ENCODE measurements at places on chromosomes 5 and 9.

DNA sequence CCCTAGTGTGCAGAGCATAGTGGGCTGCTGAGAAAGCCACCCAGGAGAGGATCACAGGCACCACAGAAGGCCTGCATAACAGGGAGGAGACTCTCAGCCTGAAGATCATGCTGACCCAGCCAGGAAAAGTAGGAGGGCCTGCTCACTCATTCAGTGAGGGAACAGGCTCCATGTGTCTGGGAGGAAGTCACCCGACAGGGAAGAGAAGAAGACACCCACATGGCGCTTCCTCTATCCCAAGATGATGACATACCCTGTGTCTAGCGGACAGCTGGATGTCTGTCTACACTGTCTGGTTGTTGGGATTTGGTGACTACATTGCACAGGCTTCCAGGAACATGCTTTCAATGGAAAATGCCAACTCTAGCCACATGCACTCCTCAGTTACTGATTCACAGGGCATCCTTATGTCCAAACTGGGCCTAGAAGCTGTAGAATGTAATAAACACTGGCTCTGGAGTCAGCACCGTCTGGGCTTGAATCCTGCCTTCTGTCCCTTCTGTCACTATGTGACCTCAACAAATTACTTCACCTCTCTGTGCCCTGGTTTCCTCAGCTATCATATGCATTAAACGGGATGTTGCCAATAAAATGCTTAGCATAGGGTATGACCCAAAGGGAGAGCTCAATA is 47.6 kb downstream of the KLHL3 start:
- DNase-seq, result no peak

DNA sequence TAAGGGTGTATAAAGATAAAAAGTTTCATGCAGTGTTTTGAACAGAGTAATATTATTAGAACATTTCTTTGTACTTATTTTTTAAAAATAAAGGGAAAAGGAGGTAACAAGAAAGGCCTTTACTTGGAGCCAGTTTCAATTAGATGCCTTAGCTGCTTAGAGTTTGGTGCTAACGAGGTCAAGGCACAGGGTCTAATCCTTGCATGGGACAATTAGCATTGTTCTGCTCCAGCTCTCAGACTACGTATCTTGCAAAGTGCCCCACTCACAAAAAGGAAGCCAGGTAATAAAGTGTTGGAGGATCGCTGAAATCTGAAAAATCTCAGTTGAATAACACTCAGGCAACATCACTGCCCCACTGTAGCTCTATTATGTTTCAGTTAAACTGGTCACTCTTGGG is 2011.3 kb downstream of the EFNA5 start:
- no peak for DNase-seq

- DNase-seq, result no peak
Measured at GRCh38 chr9:38756702-38757101, 36.8 kb upstream of the FAM240B start.

- DNase-seq, result no peak
Measured at GRCh38 chr9:126507318-126508109, 106.2 kb upstream of the LMX1B start.

- no peak for DNase-seq
Measured at GRCh38 chr5:137710086-137710485, 25.8 kb downstream of the KLHL3 start.

- no peak for DNase-seq
Measured at GRCh38 chr5:119200795-119201194, 129.9 kb downstream of the DMXL1 start.

GRCh38 chr9:28120184-28120583 is 546.9 kb upstream of the C9orf72 start:
- no peak for DNase-seq

GRCh38 chr5:56328753-56329560 is 95.8 kb upstream of the ANKRD55 start:
- DNase-seq, result no peak

DNA sequence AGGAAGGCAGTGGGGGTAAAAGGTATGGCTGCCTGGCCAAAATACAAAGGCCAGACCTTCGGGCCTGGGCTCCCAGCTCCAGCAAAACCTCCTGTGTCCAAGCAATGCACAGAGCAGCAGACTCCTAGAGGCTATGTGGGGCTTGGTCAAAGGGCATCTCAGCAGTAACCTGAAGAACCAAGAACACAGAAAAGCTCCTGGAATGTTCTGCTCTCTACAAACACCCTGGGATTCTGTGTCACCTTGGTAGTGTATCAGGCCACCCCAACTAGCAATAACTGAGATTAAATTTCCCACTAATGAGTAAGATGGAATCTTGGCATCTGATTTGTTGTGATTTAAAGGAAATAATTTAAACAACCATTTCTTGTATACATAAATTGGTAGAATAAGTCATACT is 158.6 kb downstream of the GLIS3 start:
- no peak for DNase-seq

GRCh38 chr9:129897263-129897662 is 62.0 kb downstream of the USP20 start:
- DNase-seq, result no peak

GRCh38 chr5:10439692-10440091 is 2.0 kb upstream of the ROPN1L start:
- DNase-seq, result no peak

GRCh38 chr9:133991214-133991921 is 756 bp downstream of the VAV2 start:
- no peak for DNase-seq

- DNase-seq, result no peak
Measured at GRCh38 chr9:18390393-18390792, 83.6 kb upstream of the ADAMTSL1 start.

DNA sequence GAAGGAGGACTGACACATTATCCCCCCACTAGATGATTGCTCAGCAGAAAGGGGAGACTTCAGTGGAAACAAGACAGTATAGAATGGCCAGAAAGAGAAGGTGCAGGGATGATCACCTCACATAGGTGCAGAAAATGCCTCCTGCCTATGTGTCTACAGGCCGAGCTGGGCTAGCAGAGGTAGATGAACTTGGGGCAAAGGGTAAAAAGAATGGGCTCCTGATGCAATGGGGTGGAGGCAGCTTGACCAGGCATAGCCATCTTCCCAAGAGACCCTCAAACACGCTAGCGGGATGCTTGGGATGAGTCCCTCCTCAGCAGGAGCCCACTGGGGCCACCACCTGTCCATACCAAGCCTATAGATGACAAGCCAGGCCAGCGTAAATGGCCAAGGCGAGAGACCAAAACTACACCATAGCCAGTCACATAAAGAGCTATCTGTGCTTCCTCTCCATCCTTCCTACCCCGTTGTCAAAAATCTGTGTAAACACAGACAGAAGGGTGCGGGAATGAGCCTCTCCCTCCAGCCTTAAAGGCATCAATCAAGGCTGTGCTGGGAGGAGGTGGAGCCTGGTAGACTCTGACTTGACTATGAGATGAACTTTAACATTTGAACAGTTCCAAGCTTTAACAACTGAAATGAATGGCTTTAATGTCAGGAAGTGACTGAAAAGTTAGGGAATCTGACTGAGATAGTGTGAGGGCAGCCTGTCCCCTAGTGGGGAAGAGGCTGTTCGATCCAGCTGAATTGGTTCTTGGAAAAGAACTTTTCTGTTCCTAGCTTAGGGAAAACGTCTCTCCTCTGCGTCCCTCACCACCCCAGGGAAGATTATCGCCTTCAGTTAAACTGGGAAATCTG is 10.4 kb downstream of the C9orf152 start:
- no peak for DNase-seq

GRCh38 chr5:181160152-181160754 is 12.9 kb downstream of the OR2V2 start:
- peak; percentile 29 for DNase-seq

GRCh38 chr9:86341007-86341491 is 13.2 kb downstream of the TUT7 start:
- DNase-seq, result no peak

- no peak for DNase-seq
Measured at GRCh38 chr9:14542071-14542470, 151.2 kb downstream of the ZDHHC21 start.

DNA sequence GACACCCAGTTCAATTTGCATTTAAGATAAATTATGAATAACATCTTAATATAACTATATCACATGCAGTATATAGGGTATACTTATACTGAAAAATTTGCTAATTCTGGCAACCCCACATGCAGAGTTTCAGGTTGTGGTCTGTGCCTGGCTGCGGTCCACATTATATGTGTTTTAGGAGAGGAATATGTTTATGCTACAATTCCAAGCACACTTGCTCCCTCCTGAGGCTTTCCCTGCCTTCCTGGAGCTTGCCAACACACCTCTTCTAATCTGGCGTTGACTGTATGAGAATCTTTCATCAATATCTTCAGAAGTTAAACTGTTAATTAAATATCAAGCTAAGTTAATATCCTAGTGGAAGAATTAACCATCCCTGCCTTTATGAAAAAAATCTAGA is 45.2 kb downstream of the SEMA5A start:
- no peak for DNase-seq

DNA sequence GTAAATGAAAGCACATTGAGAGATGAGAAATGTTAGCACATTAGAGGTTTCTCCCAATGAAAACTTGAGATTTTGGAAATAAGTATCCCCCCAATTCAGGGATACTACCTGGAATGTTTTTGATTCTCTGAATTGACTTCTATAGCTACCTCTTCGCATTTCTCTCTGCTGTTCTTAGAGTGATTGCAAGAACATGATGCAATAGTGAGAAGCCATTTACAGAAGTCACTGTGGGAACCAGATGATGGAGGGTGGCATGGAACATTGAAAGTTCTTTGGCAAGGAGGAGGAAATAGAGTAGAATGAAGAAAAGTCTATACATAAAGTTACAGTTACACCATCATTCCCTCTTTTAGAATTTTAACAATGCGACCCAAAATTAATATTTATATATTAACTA is 9.2 kb downstream of the NPR3 start:
- no peak for DNase-seq

DNA sequence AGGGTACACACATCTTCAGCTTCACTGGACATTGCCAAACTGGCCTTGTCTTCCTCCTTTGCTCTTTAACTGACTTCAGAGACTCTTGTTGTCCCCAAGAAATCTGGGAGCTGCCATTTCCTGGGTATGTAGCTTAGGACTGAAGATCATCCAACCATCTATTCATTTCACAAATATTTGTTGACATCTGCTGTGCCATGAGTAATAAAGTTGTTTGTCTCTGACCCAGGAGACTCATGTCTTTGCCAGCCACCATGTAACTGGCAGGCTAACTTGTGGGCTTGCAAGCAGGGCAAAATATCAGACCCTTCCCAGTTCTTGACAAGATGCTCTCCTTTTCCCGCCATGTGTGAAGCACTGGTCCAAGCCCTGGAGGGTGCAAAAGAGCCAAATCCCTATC is 17.1 kb upstream of the TOR1B start:
- no peak for DNase-seq

DNA sequence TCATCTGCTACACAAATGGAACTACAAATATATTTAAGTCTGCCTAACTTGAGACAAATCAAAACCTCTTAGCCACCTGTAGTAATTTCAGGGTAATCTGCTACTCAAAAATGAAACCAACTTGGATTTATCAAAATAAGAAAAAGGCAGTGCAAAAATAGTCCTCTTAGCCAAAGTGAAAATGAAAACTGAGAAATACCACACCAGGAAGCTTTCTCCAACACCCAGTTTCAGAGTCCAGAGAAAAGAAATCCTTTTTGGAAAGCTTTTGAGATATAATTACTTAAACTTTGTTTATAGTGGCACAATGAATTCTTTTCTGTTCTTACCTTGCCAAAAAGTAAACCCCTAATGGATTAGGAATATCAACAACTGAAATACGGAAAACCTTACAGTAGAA is 990.4 kb downstream of the EFNA5 start:
- DNase-seq, result no peak

DNA sequence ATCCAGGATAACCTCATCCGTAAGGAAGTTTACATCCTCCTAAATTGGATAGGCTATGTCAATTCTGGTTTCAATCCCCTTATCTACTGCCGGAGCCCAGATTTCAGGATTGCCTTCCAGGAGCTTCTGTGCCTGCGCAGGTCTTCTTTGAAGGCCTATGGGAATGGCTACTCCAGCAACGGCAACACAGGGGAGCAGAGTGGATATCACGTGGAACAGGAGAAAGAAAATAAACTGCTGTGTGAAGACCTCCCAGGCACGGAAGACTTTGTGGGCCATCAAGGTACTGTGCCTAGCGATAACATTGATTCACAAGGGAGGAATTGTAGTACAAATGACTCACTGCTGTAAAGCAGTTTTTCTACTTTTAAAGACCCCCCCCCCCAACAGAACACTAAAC is 1.3 kb downstream of the ADRB2 start:
- no peak for DNase-seq

DNA sequence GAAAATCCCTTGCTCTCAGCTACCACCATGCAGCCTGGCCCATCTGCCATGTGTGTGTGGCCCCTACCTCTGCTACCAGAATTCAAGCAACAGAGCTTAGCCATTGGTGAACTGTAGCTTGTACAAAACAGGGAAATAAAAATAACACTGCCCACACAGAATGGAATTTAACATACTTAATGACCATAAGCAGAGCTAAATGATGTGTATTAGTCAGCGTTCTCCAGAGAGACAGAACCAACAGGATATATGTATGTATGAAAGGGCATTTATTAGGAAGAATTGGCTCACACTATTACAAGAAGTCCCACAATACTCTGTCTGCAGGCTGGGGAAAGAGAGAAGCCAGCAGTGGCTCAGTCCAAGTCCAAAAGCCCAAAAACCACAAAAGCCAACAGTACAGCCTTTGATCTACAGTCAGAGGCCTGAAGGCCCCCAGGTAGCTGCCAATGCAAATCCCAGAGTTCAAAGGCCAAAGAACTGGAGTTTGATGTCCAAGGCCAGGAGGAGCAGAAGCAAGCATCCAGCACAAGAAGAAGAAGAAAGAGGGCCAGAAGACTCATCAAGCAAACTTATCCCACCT is 318.8 kb downstream of the DNAH5 start:
- DNase-seq, result no peak

DNA sequence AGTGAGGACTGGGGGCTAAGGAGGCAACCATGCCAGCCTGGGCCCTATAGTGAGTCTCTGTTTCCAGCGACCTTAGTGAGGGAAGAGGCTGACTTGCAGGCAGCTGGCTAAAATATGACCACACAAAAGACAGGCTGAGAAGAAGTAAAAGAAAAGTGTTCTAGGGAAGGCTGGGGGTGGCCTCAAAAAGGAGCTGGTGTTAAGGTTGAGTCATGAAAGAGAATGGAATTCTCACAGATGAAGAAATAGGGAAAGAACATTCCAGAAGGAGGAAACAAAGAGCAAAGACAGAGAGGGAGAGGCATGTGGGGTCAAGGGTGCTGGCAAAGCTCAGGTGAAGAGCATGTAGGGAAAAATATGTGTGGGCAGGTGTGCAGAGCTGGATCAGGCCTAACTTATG is 302.7 kb upstream of the RFX3 start:
- no peak for DNase-seq

- DNase-seq, result no peak
Measured at GRCh38 chr9:99054581-99054980, 50.3 kb upstream of the TGFBR1 start.

GRCh38 chr5:31186672-31187267 is 6.7 kb upstream of the CDH6 start:
- no peak for DNase-seq

- DNase-seq, result no peak
Measured at GRCh38 chr5:35161652-35162273, 68.5 kb downstream of the PRLR start.

- DNase-seq, result no peak
Measured at GRCh38 chr5:133254803-133255202, 203.0 kb downstream of the HSPA4 start.

Data from tibial nerve (tissue), 4 donors.